ENCODE measurements at places on chromosomes 1 and 21.

GRCh38 chr1:67687198-67687545 lies 2.2 kb downstream of the GADD45A start:
- DNase-seq, result no peak

GRCh38 chr1:244791061-244791460 lies 44.4 kb upstream of the COX20 start:
- no peak for DNase-seq

DNA sequence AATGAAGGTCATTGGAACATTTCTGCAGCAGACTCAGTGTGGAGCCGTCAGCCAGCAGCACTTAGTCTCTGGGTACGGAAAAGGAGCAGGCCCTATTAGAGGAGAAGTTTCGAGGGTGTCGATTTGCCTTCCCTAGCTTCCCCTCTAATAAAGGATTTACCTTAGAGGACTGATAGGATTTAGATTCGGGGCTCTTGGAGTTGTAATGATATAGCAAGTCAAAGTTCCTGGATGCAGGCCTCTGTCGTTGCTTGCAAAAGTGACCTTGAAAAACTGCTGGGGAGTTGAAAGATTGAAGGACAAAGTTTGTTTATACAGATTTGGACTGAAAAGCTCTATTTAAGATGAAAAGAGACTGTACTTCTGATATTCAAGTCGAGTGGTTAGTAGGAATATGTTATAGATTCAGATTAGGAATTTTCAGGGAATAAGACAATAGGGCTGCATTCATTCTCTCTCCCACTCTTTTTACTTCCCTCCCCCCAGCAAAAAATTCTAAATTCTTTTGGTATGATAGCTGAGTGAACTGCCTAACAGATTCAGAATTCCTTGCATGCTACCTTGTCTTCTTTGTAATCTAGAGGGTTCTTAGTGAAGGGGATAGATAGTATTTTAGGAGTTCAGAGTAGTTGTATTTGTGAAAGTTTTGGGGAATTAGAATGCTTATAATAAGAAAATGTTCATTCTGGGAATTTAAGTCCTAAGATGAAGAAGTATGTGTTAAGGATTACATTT lies 19.2 kb downstream of the NFYC start:
- DNase-seq, result no peak

DNA sequence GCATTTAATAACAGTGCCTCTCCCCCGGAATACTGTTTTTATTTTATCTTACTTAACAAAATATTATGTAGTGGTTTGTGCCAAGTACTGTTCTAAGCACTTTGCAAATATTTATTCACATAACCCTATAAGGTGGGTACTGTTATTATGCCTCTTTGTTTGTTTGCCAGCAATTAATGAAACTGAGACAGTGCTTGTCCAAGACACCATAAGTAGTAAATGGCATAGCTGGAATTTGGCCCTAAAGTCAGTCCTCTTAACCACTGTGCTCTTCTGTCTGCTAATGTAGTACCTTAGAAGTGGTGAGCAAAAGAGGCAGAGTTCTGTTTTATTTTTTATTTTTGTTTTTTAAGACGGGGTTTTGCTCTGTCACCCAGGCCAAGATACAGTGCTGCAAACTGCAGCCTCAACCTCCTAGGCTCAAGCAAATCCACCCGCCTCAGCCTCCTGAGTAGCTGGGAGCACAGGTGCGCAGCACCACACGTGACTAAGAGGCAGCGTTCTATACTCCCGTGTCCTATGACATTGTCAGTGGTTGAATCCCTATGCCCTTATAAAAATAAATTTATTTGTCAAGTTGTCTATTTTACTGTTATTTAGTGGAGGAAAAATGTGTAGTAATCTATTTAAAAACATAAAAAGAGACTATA lies 165.8 kb downstream of the CLEC20A start:
- no peak for DNase-seq

- no peak for DNase-seq
These were observed 82.0 kb downstream of the DISP1 start for GRCh38 chr1:222896630-222897526.

DNA sequence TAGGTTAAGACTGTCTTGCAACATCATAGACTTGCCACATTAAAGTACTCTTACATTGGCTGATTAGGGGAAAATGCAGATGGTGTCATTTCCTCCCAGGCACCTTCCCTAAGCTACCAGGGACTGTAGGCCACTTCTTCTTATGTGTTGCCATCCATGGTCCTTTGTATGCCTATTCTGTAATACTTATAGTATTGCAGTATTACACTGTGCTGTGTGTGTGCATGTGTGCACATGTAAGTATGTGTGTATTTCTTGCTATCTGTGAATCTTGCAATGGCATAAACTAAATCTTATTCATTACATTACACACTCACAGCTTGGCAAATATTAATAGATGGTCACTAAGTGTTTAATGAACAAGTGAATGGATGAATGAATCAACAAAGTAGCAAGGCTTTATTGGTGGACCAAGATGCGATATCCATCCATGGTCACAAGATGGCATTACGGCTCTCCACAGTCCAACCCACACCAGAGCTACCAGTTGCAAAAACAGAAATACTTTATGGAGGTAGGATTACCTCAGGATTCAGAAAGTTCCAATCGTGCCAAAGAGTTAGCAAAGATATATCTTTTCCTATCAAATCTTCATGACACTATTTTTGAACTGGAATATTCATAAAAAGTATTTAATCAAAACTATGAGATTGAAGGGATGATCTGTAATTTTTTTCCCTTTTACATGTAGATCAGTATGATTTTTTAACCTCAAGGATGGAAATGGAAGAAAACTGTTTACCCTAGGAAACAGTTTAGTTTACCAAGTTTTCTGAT lies 160.2 kb downstream of the DENND1B start:
- no peak for DNase-seq

DNA sequence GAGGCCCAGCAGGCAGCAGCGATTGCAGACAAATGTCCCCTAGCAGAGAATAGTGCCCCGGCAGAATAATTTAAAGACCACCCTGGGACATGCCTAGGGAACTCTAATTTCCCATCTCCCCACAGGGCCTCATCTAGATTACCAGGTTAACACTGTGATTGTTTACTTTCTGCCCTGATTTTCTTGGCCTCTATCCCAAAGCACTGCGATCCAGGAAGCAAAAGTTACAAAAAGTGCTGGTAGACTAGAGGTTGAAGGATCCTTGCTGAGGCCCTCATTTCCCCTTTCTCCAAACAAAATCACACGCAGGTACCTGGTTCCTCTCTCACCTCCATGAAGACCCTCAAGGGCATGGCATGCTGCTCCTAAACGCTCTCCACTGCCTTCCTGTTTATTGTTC lies 229.7 kb downstream of the C1orf94 start:
- no peak for DNase-seq

DNA sequence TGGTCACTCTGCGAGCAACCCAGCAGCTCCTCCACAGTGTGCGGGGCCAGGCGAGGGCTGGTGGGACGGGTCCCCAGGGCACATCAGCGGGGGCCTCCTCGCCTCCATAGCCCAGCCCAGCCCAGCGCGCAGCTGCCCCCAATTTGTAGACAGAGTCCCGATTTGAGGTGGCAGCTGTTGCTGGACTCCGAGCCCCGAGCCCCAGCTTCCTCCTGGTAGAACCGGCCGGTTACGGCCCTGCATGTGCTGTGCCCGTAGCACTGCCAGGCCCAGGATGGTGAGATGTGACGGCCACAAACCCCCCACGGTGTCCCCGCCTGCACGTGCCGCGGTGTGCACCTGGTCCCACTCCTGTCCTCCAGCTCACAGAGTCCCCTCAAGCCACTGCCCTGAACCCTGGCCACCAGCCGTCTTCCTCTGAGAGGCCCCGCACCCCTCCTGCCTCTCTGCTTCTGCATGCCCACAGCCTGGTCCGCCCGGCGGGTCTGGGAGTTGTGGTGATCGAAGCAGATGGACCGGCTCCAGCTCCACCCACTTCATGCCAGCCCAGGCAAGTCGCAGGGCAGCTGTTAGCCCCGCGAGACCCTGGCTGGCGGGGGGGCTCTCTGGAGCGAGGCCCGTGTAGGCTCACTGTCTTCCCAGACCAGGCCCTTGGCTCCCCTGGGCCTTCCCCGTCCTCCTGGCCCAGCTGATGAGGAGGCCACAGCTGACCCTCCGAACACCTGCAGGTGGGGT lies 55.5 kb downstream of the MORN1 start:
- no peak for DNase-seq

DNA sequence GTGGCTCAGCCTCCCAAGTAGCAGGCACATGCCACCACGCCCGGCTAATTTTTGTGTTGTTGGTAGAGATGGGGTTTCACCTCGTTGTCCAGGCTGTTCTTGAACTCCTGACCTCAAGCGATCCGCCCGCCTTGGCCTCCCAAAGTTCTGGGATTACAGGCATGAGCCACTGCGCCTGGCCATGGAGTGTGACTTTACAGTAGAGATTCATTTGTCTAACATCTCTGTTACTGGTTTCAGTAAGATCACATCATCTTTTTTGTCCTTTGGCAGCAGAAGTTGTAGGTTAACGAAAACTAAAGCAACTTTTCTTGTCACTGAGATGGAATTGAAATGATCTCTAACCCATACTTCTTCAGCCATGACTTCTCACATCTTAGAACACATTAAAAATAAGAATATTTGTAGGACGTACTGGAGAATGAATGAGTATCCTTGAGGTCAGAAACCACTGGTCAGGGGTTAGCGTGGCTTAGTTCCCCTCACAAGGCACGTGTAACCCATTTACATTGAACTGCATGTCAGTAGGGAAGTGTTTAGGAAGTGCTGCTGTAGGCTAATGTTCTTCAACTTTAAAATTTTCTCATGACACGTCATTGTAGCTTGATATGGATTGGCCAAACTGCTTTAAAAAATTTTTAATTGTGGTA lies 75.9 kb downstream of the CAMTA1 start:
- DNase-seq, result no peak

- DNase-seq, result no peak
These were observed 5.3 kb downstream of the CELSR2 start for GRCh38 chr1:109254621-109255096.

GRCh38 chr1:61910035-61910434 lies 167.8 kb downstream of the PATJ start:
- no peak for DNase-seq

DNA sequence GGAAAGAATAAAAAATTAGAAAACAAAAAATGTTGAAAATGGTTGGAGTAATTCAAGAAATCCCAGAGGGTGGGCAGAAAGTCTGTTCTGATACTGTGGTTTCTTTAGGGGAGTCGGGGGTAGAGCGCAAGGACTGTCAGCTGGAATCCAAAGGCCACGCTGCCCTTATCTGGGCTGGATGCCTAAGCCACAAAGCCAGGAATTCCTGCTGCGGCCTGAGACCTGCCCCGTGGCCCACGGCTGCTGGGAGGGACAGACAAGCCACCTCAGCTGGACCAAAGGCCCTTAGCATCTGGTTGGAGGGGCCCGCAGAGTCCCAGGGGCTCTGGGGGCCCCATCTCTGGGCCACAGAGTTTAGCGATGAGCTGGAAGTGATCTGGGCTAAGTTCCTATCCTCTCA lies 60.2 kb downstream of the DMRTB1 start:
- DNase-seq, result no peak

DNA sequence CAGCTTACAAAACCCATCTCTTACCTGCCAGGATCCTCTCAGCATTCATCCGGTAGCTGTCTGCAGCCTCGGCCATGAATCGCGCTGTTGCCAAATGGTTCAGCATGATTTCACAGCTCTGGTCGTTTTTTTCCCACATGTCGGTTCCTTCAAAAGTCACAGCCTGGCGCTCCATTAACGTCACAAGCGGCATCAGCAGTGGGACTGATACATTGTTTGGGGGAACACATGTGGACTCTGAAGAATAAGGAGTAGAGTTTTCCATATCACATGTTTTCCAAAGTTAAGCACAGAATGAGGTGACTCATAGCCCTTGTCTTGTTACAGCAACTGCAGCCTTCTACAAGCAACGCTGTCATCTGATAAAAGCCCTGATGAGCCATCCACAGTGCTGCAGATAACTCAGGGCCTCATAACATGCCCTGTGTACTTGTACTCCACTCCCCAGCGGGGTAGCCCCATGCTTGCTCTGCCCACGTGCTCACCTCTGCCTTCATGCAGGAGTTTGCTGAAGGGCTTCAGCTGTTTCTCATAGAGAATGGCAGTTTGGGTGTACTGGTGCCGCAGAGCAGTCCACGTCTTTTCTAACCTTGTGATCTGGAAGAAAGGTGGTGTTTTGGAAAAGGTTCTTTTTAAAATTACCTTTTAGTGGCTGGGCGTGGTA lies 114.2 kb downstream of the BCAR3 start:
- no peak for DNase-seq

- DNase-seq, result no peak
These were observed 32.6 kb downstream of the CTBS start for GRCh38 chr1:84541679-84542078.

DNA sequence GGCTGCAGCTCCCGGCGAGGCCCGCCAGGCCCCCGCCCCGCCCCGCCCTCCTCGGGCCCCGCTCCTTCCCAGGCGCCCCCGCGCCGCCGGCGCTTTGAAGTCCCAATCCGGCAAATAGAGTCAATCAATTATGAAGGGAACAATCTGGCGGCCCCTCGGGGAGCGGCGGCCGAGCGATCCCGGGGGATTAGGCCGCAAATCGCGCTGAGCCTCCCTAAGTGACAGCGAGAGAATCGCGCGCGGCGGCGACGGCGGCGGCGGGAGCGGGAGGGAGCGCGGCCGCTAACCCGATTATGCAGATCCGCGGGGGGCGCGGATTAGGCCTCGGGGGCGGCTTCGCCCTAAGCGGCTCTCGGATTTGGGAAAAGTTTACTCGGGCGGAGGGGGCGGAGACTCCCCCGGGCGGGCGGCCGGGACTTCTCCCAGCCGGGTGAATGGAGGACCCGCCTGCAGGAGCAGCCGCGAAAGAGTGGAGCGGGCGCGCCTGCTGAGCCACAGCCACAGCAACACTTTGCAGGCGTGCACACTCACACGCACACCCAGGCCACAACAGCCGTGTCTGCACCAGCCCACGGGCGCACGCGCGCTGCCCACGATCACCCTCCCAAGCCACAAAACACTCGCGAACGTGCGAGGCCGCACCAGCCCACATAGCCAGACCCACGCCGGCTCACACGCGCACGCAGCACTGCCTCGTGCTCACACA lies 23.0 kb upstream of the DMBX1 start:
- DNase-seq, result no peak

GRCh38 chr1:95409276-95409675 lies 175.3 kb downstream of the RWDD3 start:
- DNase-seq, result no peak

DNA sequence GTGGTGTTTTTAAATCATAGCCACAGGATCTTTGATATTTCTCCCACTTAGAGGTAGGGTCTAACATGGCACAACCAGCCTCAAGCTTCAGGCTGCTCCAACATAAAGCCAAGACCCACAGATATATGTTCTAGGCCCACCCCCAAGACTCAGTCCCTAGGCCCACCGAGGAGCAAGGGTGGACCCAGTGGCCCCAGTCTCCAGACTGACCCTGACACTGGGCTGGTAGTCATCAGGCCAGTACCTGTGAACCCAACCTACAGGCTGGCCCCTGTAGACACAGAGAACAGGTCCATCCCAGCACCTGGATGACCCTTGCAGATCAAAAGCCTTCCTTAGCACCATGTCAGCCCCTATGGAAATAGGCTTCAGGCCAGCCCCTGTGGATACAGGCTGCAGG lies 60.5 kb downstream of the NEGR1 start:
- no peak for DNase-seq

- no peak for DNase-seq
These were observed 57.8 kb upstream of the BACE2 start for GRCh38 chr21:41110161-41110560.

Measured in cortex of kidney (tissue), 1 donor.